ENCODE measurements at places on chromosomes 4 and X. TPM values are rescaled to one million over a fixed set of nuclear protein-coding genes. Genes with fewer than 3 reads are reported as not detected.

Gene SPANXC
- not detected for total RNA-seq

Gene TRIM61
- not detected for total RNA-seq

Gene F9
- total RNA-seq: not detected

Gene SMIM43
- total RNA-seq: 0.21 TPM

Gene GJB1
- not detected for total RNA-seq

Gene HTN3
- total RNA-seq: not detected

Gene GUCY1A1
- total RNA-seq: not detected

Gene CT45A10
- 0.31 TPM for total RNA-seq

Gene STX18
- 17.2 TPM for total RNA-seq

Gene GRPR
- 0.07 TPM for total RNA-seq

Data from A549 treated with Hydrocortisone at 1 μM for 4 hours (cell line).